Frontal cortex (tissue), 4 donors: ENCODE measurements at places on chromosomes 12 and 14. TPM values are rescaled to one million over a fixed set of nuclear protein-coding genes. Genes with fewer than 3 reads are reported as not detected.

Gene TCL1B
- not detected for total RNA-seq

Gene OTOGL
- total RNA-seq, result 0.41 TPM

Gene GSC
- not detected for total RNA-seq

Gene DTX3
- total RNA-seq, result 51.4 TPM

Gene SLC10A1
- not detected for total RNA-seq

Gene CFAP251
- 6.1 TPM for total RNA-seq

Gene TSPAN8
- total RNA-seq, result not detected

Gene IL22
- total RNA-seq, result not detected

Gene IL31
- total RNA-seq, result not detected

DNA sequence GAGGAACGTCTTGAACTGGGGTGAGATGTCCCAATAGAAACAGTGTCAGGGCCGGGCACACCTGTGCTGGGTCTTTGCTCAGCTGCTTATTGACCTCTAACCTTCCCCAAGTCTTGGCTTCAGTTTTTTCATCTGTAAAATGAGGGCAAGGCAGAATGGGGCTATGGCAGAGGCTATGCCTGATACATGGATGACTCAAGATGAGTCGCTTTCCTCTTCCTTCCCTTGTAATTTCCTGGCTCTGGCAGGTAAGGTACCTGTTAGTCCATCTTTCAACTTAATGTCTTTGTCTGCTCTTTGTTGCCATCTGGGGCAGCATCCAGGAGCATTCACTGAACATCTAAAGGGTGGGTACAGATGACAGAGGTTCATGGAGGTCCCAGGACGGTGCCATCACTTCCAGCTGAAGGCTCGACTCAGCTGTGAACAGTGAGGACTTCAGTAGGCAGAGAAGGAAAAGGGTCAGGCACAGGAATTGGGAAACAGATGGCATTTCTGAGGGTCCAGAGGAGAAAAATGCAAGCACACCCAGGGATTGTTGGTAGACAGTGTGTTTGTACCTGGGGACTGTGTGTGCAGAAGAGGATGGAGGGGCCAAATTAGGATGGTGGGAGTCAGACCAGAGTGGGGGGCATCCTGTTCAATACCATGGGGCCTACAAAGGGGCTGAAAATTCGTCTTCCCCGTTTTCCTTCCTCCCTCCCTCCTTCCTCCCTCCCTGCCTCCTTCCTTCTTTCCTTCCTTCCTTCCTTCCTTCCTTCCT, 268.3 kb downstream of the VRK1 start:
- no peak for DNase-seq

DNA sequence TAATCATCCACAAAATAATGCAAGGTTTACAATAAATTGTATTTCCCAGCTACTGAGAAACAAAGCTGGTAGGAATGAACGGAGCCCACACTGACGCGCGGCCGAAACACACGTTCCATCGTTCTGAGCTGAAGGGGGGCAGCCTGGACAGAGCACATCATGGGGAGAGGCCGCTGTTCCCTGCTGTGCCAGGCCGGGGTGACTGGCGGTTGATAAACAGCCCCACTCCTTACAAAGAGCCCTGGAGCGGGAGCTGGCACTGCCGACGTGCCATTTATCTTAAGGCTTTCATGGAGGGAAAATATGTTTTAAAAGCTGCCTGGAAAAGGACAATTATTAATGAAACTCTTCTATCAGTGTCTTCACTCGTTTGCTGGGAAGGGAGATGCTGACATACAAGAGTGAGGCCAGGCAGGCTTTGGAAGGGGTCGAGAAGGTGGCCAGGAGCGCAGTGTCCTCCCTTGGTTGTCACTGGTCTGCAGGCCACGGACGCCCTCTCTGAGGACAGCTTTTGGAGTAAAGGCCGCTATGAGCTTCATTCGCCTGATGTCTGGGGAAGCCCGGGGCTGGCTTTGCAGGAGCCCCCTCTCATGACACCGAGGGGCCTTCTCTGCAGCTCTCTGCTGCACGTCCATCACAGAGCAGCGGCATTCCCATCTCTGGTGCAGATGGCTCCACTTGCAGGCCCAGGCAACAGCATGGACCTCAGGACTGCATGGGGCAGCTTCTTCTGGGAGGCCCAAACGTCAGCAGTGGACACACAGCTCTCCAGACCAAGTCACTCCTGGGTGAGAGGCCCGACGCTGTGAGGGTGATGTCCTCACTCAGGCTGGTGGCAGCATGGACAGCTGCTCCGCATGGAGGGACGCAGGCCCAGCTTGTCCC, 355.3 kb upstream of the SFSWAP start:
- no peak for DNase-seq

- no peak for DNase-seq
Measured at GRCh38 chr12:117884161-117884560, 84.6 kb downstream of the KSR2 start.

DNA sequence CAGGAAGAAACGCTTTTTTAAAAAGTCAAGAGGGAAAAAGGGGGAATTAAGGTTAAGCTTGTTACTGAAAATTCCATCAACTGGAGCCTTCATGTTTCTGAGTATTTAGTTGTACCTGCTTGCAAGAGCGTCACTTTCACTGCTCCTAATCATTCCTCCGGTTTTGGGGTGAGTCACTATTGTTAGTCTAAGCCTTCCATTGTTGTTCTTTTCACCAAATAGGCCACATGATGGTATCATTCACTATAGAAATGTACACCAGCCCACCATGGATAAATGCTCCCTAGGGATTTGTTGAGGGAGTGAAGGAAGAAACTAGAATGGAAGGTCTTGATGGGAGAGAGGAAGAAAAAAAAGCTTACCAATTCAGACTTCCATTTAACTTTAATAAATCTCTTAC, 3.0 kb downstream of the IL22 start:
- DNase-seq, result no peak

DNA sequence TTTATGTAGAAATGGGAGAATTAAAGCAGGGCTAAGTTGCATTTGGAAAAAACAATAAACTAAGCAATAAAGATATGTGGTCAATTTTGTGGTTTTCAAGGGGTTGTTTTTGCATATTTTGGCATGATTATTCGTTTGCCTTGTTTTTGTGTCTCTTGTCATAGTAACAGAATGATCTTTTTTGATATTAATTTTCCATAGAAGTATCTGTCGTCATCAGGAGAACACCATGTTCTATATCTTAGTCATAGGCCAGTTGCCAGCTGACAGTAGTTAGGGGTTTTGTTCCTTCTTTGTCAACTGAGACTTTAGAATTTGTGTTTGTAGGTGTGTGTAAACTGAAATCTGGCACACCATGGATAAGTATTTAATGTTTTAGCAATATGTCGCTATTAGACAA, 1354.8 kb downstream of the LRFN5 start:
- DNase-seq, result no peak

GRCh38 chr14:54981698-54982097, 45.2 kb downstream of the WDHD1 start:
- DNase-seq, result no peak

DNA sequence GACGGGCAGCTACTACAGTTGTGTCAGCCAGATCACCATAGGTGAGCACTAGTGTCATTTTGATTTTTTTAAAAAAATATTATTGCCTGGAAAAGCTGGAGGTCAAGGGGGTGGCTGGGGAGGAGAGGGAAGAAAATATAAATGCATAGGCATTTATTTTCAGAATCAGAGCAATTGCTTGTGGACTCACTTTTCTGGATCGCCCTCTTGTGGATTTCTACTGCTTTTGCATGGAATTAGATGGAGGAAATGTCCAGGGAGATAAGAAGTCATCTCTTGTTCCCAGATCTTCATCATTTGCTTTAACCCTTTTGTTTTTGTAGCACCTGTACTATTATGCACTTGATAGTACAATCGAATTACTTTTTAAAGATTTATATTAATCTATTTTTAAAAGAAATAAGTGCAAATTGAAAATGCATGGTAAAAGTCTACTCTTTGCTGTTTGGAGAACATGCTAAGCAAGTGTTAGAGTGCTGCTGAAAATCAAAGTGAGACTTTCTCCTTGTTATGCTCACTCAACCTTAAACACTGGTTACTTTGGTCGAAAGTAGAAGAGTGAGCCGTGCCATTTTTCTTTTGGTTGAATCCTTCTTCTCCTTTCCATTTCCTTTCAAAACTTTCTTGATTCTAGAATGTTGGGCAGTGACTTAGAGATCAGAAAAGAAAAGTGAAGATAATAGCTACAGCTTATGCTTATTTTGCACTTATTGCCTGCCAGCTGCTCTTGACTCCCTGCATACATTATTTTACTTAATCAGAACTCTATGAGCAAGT, 60.6 kb upstream of the ANO4 start:
- DNase-seq, result no peak

DNA sequence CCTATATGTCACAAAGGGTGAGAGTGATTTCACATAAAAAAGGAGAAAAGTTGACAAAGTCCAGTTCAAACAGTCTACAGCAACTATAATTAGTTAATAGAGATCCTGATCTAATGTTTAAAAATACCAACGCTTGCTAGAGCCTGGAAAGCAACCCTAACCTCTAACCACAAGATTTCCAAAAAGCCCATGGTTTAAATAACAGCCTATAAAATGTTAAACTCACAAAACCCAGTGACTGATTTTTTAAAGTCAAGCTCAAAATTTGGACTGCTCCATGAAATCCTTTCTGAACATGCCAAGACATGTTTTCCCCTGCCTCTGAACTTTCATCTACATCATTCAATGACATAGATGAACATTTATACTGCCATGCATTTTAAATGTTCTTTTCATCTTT, 81.6 kb downstream of the PLEKHG7 start:
- DNase-seq, result no peak

DNA sequence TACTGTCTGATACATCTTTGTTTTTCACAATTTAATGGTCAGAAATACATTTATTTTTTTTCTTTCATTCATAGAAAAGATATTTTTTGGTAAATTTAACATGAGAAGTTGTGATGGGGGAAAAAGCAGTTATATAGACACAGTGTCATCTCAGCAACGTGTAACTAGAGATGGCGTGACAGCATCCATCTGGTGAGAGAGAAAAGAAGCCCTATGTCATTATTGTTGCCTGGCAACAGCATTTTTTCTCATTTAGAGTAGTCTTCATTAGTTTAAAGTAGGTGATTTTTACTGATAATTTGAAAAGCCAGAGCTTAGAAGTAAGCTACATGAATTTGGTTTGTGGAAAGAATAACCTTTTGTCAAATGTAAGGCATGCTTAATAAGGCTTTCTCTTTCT, 128.6 kb downstream of the ACSS3 start:
- no peak for DNase-seq

GRCh38 chr12:91952916-91953315, 192.7 kb downstream of the BTG1 start:
- DNase-seq, result no peak

DNA sequence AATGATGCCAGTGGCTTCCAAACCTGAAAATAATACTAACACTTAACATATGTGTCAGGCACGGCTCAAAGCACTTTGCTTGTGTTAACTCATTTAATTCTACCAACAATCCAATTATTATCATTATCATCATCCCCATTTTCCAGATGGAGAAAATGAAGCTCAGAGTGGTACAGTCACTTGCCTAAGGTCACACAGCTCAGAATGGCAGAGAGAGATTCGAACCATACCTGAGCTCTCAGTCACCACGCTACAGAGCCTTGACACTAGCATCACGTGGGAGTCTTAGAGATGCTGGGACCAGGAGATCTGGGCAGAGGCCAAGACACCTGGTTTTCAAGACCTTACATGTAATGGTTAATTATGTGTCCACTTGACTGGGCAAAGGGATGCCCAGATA, 34.2 kb downstream of the DHX37 start:
- DNase-seq, result no peak

DNA sequence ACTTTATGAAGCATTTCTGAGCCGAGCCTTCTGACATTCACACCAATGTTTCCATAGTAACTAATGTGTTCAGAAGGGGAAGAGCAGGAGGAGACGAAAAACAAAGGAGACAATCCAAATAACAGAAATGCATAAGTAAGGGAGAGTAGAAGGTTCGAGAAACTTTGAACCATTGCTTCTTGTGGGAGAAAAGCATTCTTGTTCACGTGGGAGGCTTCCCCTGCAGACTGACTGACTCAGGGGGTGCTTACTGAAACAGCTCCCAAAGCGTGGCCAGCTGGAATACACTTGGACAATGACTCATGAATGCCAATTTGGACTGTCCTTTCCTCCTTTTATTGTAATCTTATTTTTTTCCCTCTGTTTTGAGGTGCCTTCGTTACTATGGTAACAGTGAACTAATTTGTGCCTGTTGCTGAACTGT, 73.9 kb downstream of the NEDD1 start:
- peak; percentile 33 for DNase-seq

GRCh38 chr14:96826818-96827217, 29.6 kb downstream of the VRK1 start:
- no peak for DNase-seq

DNA sequence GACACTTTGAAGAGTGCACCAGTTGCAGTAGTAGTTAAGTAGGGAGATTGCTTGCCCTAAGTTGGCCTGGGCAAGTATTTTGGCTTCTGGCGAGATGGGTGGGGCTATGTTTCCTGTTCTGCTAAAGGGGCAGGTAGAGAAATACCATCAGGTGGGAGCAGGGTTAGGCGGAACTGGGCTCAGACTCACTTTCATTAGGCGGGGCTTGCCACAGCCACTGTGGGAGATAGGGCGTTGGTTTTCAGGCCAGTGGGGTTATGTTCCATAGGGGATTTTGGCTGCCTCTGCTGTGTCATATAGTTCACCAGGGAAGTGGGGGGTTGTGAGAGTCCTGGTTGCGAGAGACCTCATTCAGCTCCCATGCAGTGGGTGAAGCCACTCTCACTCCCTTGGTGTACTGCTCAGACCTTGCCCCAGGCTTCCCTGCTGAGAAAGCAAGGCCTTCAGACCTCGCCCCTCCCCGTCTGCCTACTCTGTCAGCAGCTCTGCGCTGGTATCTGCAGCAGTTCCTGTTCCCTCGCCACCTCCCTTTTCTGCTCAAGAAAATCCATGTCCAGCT, 43.3 kb downstream of the AEBP2 start:
- no peak for DNase-seq

DNA sequence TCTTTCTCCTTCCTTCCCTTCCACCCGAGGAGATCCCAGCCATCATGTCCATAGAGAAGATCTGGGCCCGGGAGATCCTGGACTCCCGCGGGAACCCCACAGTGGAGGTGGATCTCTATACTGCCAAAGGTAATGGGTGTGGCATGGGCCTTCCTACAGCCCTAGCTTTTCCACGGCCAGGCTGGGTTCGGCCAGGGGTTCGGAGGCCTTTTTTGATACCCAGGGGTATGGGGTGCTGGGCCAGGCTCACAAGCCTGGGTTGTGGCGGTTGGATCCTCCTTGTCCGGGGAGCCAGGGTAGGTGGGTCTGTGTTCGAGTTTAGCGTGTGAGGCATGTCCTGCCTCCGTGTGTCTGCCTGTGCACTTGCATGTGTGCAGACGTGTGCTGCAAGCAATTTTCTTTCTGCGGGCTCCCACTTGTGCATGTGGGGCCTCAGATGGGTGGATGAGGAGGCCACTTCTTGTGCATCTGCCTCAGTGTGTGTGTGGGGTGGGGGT, 1.5 kb downstream of the ENO2 start:
- no peak for DNase-seq

DNA sequence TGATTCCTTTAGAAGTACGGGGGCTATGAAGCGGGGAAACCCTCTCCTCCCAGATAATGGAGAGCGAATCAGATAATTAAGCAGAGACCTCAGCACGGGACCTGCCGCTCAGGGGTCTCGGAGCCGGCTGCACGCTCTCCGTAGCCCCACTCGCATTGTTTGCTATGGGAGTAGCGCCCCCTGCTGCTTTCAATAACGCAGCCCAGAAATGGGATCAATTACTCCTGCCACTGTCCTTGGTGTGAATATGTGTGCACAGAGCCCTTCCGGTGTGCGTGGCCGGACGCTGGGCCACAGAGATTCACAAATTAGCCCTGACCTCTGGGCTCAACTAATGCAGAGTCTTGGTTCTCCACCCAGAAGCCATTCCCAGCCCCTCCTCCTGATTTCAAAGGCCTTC, 76.4 kb upstream of the TMEM132C start:
- peak; percentile 38 for DNase-seq
